ENCODE measurements at places on chromosomes 11 and 22.

DNA sequence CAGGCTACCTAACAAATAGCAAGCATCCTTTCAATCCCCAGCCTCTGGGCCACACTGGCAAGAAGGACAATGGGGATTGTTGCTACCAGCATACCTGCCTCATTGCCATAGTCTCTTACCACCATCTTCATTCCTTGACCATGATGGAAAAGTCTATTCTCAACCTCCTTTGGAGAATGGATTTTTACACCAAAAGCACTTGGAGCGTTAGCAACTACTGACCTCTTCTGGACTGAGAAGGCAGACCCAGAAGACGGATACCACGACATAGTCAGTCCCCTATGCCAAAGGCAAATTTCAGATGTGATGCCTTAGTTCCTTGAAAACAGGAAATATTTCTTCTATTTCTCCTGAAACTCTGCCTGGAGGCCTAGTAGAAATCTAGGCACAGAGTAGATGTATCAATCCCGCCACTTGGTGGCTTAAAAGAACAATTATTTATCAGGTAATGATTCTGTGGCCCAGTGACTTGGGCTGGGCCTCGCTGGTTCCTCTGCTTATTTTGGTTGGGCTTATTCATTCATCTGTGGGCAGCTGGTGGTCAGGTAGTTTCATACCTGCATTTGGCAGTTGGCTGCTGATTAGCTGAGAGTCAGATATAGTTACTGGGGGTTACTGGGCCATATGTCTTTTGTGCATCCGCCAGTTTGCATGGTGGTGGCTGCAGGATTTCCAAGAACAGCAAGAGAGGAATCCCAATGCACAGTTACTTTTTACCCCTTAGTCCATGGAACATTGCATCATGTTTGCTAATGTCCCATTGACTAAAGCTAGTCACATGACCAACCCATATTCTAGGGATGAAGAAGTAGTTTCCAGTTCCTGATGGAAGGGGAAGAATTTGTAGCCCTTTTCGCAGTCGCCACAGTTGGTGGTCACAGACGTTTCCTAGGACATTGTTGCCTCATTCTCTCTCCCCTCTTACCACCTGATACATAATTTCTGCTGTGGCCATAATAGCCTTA lies 75.2 kb downstream of the DHCR7 start:
- DNase-seq = peak; percentile 50

DNA sequence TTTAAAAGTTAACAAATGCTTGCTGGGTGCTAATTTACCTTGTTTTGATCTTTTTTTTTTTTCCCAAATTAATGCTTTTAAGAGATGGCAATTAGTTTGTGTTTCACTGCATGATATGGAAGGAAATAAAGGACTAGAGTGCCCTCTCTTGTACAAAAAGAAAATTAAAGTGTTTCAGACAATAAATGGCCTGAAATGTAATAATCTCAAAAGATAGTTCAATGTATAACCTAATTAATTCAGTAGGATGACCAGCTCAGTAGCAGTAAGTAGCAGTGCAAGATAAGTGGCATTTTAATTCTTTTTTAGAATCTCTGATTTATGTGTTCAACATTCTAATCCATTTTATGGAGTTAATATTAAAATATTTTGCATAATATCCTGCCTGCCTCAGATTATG lies 39.9 kb upstream of the MYO18B start:
- DNase-seq = peak; percentile 23

- DNase-seq = no peak
These were observed 227.6 kb downstream of the ST3GAL4 start for GRCh38 chr11:126583101-126583500.

DNA sequence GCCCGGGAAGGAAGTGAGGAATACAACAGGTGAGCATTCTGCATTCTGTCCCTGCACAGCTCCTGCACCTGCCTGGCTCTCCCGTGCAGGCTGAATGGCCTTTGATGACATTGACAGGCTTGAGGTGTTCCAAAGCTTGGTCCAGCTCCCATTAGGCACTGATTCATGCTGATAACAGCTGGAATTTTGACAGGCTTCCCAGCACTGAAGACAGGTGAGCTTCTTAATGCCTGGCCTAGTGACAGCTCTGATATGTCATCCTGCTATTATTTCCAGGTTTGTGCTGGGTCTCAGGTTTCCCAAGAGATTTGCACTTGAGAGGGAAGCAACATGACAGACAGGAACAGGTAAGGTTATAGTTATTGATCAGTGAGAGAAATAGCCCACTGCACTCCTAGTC lies 58.0 kb upstream of the MTNR1B start:
- no peak for DNase-seq

DNA sequence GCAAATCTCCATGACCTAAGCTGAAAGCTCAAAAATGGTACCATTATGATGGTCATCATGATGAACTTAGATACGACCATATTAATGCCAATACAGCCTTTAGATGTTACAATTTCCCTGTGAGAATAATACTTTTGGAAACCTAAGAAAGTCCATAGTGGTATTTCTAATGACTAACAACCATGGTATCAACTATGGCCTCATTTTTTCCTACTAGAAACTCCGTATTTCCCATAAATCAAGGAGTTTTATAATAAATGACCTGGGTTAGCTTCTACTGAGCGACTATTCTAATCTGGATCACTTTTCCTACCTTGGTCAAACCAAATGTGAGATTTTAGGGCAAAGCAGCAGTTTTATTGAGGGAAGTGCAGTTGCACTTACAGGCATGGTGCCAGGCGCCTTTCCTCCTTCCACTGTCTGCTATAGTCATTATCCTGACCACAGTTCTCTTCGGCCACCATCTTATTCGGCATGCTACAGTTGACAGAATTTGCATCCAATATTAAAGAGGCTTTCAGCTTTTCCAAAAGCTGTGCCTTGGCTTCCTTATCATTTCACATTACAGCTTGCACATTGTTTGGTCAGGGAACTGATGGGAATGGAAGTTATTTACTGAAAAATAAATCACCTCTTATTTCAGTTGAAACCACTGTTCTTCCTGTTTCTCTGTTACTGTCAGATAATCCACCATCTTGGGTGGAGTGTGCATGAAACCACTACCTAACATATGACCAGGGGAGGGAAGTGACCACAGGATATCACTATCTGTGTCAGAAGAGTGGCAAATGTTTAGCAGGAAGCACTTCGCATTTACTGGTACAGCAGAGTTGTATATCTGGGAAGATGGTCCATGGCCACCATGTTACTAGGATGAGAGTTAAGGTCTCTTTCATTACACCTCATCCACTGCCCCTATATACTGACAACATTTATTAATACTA lies 74.5 kb upstream of the PICALM start:
- no peak for DNase-seq

GRCh38 chr22:26658671-26659478 lies 1.5 kb downstream of the MIAT start:
- DNase-seq = peak; percentile 78

DNA sequence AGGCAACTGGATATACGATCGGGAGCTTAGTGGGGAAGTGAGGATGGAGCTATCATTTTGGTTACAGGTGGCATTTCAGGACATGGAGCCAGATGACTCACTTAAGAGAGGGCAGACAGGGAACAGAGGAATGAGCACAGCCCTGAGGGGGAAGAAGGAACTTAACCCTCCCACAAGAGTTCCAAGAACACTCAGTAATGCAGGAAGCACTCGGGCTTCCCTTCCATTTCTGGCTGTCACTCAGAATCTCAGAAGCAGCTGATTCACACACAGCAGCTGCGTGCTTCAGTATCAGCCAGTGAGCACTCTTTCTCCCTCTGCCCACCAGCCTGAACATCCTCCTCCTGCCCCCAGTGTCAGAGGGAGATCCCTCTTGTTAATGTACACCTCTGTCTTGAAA lies 34.8 kb downstream of the EFCAB6 start:
- DNase-seq = peak; percentile 34

DNA sequence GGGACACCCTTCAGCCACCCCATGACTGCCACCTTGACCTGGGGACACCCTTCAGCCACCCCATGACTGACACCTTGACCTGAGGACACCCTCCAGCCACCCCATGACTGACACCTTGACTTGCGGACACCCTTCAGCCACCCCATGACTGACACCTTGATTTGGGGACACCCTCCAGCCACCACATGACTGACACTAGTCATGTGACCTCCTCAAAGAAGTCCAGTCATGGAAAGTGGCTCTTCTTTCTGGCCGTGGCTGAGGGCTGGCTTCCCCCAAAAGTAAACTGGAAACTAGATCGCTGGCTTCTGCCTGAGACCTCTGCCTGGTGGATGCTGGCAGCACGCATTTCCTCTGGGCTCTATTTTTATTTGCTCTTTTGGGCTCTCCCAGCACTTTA lies 28.4 kb downstream of the ARFGAP2 start:
- no peak for DNase-seq

DNA sequence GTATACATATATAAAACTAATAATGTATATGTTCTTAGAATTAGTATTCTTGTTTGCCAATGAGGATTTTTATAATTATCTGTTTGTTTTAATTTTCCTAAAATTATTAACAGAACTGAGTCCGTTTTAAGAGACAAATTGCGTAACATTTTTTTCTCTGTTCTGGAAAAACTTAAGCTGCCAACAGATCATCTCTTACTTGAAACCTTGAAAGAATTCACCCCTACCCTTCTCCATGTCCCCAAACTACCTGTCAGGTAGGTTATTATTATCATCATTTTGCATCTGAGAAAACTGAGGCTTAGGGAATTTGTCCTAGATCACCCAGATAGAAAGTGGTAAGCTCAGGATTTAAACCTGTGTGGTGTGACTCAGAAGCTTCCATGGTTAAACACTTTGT lies 14.7 kb downstream of the SLC5A4 start:
- no peak for DNase-seq

All from fibroblast of gingiva (primary cell).